ENCODE measurements at places on chromosomes 16 and 17.

- no peak for DNase-seq
Observed at GRCh38 chr17:20262226-20263114, 204.9 kb downstream of the LGALS9B start.

GRCh38 chr16:78278056-78278450 is 178.6 kb downstream of the WWOX start:
- no peak for DNase-seq

- DNase-seq = no peak
Observed at GRCh38 chr17:6514371-6514770, 42.0 kb downstream of the PITPNM3 start.

DNA sequence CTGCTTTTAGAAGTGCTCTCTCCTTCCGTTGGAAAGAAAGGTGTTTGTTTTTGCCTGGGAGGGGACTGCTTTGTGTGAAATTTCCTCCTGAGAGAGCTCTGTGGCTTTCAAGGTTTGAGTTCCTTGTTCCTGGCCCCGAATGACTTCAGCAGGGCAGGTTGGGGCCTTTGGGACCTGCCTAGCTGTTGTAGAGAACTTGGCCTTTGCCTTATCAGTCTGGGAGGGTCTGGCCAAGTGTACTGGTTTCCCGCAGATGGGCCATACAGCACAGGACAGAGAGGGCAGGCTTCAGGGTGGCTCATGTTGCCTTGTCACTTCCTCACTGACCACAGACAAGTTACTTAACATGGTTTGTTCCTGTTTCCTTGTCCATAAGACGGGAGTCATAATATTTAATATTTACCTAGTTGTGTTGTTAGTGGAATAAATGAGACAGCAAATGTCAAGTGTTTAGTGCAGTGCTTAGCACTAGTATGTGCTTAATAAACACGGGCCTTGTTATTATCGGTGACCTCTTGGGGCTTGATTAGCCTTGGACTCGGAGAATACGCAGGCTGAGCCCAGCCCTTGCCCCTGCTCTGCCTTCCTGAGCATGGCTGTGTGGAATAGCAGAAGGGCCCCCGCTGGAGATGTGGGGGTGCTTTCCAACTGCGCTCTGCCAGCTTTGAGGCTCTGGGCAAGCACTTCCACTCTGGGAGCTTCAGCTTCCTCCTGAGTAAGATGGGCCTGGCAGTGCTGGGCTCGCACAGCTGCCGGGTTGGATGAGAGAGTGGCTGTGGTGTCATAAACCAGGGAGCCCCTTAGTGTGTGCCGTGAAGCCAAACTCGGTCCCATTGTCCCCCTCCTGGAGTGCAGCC is 6.6 kb downstream of the PRSS8 start:
- DNase-seq = no peak

DNA sequence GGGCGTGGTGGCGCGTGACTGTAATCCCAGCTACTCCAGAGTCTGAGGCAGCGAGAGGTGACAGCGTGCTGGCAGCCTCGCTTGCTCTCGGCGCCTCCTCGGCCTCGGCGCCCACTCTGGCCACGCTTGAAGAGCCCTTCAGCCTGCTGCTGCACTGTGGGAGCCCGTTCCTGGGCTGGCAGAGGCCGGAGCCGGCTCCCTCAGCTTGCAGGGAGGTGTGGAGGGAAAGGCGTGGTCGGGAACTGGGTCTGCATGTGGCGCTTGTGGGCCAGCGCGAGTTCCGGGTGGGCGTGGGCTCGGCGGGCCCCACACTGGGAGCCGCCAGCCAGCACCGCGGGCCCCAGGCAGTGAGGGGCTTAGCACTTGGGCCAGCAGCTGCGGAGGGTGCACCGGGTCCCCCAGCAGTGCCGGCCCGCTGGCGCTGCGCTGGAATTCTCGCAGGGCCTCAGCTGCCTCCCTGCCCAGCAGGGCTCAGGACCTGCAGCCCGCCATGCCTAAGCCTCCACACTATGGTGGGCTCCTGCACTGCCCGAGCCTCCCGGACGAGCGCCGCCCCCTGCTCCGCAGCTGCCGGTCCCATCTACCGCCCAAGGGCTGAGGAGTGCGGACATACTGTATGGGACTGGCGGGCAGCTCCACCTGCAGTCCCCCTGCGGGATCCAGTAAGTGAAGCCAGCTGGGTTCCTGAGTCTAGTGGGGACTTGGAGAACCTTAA is 1093.3 kb upstream of the CDH8 start:
- no peak for DNase-seq
